ENCODE measurements at places on chromosomes 11 and 22.

DNA sequence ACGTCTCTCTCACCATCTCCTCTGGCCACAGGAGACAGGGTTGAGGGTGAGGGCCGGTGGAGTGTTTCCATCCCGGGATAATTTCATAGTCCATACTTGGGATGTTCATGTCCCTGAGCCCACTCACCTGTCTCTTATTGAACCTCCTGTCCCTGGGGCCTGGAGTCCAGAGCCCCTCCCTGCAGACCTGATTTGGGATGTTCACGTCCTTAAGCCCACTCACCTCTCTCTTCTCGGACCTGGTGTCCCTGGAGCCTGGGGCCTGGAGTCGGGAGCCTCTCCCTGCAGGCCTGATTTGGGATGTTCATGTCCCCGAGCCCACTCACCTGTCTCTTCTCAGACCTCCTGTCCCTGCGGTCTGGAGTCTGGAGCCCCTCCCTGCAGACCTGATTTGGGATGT lies 868.2 kb downstream of the BRD1 start:
- DNase-seq: peak; percentile 13

DNA sequence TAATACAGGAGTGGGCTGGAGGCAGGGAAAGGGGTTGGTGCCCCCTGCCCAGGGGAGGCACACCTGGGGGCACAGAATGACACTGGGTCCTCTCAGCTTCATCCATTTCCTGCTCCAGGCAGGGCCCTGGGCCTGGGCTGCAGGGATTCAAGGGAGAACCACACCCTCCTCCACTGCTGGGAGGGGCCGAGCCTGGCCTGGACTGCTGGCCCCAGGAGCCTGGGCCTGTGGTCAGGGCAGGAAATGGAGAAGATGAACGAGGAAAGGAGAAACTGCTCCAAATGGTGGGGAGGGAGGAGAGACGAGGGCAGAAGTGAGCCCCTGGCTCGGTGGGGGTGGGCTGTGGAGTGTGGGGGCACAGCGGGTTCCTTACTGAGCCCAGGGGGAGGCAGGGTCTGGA lies 38.1 kb upstream of the KCNQ1OT1 start:
- DNase-seq: no peak

DNA sequence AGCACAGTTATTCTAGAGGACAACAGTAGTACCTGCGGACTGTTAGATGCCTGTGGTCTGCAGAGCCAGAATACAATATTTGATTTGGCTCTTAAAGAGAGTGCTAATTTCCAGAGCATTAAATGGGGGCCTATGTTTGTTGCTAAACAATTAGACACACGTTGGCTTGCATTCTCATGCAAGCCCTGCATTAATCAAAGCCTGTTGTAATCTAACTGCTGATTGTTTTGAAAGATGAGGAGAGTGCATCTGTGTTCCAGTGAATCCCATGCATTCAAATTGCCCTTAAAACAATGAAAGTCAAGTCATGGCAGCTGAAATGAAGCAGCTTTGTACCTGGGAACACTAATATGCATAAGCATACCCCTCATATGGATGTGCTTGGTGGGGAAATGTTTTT lies 419.4 kb downstream of the DYNC2H1 start:
- DNase-seq: no peak

DNA sequence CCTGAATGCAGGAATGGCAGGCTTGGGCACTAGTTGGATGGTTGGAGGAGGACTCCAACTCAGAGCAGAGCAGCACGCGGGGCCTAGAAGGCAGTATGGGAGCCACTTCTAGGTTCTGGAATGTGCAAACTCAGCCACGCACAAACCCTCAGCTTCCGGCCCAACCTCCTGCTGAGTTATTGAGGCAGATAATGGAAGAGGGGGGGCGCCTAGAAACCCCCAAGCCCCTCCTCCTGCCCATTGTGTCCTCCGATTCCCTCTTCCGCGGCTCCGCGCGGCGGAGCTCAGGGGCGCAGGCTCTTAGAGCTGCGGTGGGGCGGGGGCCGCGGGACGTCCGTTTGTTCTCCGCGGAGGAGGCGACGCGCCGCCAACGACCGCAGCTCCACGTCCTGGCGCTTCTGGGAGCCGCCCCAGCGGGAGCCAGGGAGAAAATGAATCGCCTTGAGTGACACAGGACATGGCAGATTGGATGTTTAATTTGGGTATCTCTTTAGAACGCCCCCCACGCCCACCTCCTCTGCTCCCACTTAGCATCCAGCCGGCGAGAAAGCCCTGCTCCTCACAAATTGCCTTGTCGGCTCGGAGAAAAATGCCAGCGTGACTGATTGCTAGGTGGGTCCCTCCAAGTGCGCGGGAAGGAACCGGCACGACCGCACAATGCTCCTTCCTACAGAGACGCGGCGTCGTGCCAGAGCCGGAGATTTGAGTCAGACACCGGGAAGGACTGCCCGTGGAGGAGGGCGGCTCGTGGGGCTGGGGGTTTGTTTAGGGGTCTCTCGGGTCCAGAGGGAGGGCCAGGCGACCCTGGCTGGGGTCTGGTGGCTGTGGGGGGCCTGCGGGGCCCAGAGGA lies 144.6 kb downstream of the NECTIN1 start:
- DNase-seq: peak; percentile 86

DNA sequence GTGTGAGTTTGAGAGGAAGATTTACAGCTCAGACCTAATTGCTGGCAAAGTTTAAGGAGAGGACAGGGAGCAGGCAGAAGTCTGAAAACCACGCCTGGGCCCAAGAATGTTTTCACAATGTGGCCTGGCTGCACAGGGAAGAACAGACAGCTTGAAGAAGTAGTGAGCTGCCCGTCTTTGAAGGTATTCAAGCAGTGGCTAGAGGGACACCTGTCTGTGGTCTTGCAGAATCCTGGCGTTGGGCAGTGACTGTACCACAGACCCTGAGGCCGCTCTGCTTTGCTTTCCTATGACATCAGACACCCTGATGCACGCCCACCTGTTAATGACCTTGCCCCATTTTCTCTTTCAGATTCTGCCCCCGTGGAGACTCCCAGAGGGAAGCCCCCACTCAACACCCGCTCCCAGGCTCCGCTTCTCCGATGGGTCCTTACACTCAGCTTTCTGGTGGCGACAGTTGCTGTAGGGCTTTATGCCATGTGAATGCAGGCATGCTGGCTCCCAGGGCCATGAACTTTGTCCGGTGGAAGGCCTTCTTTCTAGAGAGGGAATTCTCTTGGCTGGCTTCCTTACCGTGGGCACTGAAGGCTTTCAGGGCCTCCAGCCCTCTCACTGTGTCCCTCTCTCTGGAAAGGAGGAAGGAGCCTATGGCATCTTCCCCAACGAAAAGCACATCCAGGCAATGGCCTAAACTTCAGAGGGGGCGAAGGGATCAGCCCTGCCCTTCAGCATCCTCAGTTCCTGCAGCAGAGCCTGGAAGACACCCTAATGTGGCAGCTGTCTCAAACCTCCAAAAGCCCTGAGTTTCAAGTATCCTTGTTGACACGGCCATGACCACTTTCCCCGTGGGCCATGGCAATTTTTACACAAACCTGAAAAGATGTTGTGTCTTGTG lies 6.6 kb upstream of the MCM5 start:
- no peak for DNase-seq

GRCh38 chr22:36611241-36611976 lies 82.4 kb upstream of the EIF3D start:
- no peak for DNase-seq

DNA sequence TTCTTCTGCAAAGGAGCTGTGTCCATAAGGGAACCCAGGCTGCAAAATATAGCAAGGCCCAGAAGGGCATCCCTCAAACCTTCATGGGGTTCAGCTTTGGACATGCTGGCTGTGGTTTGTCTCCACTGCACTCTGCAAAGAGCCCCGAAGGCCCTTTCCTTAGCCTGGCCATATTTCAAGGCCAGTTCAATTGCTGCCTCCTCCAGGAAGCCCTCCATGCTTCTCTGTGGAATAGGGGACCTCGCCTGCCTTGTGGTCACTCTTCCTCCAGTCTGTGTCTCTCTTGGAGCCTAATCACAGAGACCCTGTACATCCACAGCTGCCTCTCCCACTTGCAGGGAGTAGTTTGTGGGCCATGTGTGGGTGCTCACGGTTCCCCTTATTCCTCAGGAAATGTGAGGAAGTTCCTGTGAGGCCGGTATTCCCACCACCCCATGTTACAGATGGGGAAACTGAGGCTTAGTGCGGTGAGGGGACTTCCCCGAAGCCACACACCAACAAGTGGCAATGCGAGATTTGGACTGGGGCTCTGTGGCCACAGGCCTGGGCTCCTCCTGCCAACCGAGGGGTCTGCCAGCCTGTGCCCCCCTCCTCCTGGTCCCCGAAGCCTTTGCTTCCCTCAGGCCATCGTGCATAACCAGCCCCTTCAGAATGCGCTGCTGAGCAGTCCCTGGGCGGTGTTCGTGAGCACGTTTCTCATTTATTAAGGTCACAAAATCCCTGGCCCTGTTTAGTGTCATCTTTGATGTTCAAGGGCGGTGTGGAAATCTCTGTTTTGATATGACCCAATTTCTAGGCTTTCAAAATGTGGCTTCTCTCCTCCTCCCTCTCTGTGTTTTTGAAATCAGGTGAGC lies 65.8 kb downstream of the PARVB start:
- DNase-seq: no peak

GRCh38 chr22:40718250-40719204 lies 39.2 kb downstream of the MCHR1 start:
- no peak for DNase-seq

DNA sequence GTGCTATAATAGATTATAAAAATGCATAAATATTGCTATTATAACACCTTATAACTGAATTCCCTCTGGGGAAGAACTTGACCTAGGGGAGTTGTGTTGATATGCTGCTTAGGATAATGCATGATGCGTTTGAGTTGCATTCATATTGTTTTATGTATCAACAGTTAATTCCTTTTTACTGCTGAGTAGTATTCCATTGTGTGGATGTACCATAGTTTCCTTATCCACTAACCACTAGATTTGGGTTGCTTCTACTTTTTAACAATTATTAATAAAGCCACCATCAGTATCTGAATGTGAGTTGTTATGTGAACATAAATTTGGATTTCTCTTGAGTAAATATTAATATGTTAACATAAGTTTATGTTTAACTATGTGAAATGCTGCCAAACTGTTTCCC lies 19.7 kb upstream of the LRRC4C start:
- DNase-seq: no peak

- peak; percentile 89 for DNase-seq
Measured at GRCh38 chr22:38870312-38870741, 1.7 kb downstream of the CBX6 start.

DNA sequence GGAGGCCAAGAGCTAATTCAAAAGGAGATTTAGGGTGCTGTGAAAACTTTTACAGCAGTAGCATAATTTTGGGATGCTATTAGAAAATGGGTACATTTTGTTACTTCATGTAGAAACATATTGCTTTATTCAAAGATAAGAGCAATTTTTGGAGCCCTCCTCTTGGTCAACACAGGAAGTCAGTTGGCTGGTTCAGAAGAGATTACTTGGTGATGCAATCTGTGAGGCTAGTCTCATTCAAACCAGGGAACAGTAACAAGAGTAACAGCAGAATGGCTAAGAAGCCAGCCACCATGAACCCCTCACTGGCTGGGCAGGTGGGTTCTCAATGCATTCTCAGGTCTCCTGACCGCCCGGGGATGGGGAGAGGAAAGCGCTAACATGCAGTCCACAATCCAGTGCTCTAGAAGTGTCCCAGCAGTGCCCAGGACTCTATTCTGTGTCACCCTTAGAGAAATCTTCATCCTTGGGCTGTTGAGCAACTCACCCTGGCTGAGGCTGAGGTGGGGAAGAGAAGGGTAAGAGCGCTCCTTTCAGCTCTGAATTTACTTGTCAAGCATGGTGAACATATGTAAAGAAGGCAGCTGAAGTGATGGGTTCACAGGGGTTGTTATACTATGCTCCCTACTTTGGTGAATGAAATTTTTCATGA lies 262.2 kb upstream of the UBASH3B start:
- no peak for DNase-seq

GRCh38 chr11:71999798-72000197 lies 1.1 kb downstream of the IL18BP start:
- DNase-seq: no peak

DNA sequence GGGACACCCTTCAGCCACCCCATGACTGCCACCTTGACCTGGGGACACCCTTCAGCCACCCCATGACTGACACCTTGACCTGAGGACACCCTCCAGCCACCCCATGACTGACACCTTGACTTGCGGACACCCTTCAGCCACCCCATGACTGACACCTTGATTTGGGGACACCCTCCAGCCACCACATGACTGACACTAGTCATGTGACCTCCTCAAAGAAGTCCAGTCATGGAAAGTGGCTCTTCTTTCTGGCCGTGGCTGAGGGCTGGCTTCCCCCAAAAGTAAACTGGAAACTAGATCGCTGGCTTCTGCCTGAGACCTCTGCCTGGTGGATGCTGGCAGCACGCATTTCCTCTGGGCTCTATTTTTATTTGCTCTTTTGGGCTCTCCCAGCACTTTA lies 28.4 kb downstream of the ARFGAP2 start:
- no peak for DNase-seq

GRCh38 chr11:46560300-46560991 lies 33.4 kb downstream of the AMBRA1 start:
- no peak for DNase-seq

DNA sequence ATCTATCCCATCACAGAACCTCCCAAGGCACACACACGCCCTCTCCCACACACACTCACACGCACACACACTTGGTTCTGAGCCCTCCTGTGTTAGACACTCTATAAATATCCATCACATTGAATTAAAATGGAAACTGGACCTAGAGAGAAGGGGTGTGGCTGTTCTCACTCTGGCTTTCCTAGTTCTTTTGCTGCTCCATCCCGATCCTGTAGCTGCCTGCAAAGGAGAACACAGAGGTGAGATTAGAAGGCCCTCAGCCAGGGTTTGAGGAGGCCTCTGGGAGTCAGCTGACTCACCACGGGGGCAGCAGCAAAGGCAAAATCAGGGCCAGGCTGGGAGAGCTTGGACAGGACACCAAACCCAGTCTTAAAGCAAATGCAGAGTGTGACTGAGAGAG lies 192.3 kb upstream of the CADM1 start:
- DNase-seq: no peak

- peak; percentile 88 for DNase-seq
Measured at GRCh38 chr22:29154364-29155048, 51.2 kb upstream of the EMID1 start.

GRCh38 chr11:3723014-3723708 lies 52.0 kb upstream of the CHRNA10 start:
- DNase-seq: no peak

DNA sequence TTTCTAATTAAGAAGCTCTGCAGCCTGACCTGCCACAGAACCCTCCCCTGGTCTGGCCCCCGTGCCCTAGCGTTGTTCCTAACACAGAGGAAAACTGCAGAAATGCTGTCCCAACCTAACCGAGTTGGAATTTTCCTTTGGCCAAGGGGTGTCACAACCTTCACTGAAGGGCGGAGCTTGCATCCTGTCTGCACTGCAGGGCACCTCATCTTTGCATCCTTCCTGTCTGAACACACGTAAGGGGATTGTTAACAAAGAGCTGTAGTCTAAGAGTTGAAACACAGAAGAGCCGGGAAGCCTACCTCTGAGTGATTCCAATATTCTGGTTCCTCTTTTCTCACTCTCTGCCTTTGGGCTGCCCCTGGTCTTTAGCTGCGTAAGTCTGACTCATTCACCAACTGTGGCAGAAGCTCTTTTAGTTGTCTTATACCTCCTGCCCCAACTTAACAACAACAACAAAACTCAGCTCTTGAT lies 1.6 kb downstream of the DIXDC1 start:
- DNase-seq: peak; percentile 67

Measured in H9 (cell line).